Inflammatory macrophage (primary cell): ENCODE measurements at places on chromosomes 13 and 19.
A peak's percentile ranks its signal among the peaks of the same experiment; 100 is the strongest.

- DNase-seq = no peak
Observed at GRCh38 chr13:35785576-35786303, 309.3 kb upstream of the MAB21L1 start.

- DNase-seq = no peak
Observed at GRCh38 chr13:90197722-90198121, 1149.8 kb upstream of the MIR17HG start.

- no peak for DNase-seq
Observed at GRCh38 chr19:14495672-14496028, 277 bp downstream of the GIPC1 start.

DNA sequence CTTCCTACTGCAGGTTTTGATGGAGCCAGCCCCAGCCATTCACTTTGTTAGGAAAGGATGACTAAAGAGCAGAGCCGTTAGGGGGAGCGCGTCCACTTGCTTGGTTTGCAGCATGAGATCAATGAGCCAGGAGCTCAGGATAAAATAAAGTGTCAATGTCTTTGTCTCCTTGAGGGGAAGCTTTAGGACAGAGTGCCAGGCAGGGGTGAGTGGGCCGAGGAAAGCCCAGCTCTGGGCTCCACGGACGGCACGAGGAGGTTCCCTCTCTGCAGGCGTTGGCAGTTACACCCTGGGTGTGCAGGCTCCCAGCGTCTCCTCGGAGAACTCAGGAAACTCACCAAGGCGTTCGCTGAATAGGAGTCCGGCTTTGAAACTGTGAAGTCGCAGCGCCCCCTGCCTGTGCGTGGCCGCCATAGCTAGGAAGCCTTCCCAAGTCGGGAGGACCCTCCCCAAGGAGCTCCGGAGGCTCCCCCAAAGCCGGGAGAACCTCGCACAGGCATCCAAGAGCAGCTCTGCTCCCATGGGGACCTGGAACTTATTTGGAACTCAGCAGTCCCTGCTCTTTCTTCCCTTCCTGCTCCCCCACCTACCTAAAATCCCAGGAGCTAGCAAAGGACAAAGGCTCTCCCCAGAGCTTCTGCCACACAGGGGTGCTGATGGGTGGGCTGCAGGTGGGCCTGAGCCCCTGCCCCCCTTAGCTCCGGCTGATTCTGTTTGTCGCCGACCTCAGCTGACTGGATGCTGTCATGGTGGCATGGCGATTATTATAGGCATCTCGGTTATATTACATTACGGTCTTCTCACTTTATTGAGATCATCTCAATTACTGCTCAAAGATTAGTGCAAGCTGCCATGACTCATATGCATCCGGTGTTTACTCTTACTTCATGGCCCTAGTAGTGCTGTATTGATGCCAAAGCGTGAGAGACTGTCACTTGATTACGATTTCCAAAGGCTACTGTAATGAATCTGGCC is 34.4 kb downstream of the GSX1 start:
- DNase-seq = peak; percentile 81

DNA sequence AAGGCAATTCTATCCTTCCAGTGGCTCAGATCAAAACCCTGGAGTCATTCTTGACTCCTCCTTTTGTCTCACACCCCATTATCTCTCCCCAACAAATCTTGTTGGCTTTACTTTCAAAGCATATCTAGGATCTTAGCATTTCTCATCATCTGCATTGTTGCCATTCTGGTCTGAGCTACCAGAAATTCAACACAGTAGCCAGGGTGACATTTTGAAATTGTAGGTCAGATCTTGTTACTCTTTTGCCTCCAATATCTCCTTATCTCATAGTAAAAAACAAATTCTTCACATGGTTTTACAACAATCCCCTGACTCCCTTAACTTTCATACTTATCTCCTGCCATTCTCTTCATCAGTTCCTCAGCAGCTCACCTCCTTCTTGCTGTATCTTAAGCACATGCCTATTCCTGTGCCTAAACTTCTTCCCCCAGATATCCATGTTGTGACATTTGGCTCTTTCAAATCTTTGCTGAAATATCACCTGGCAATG is 115.8 kb downstream of the KLF5 start:
- no peak for DNase-seq

- no peak for DNase-seq
Observed at GRCh38 chr13:110551284-110551683, 10.2 kb downstream of the RAB20 start.

DNA sequence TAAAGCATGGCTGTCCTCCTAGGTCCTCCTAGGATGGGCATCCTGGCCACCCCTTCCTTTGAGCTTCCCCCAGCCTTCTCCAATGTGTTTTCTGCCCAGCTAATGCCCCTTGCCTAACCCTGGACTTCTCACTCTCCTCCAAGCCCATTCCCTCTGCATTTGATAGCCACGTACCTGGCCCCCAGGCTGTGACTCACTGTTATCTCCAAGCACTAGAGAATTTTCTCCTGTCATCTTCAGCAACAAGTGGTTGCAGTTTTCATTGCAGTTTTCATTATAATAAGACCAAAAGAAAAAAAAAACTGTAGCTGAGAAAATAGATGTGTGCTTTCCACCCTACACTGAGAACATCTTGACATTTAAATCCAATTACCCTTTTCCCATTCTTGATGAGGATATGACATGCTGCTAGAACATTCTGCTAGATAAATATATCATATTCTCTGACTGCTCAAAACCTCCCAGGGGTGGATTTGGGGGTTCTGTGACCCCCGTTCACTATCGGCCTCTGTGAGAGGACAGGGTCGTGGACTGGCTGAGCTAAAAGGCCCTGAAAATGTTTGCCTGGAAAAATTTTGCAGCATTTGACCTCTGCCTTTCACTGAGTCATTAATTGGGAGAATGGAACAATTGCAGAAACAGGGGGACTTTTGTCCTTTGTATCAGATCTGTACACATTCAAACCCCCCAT is 58.8 kb upstream of the KCTD15 start:
- no peak for DNase-seq

GRCh38 chr13:98514288-98514687 is 62.6 kb downstream of the STK24 start:
- DNase-seq = no peak

GRCh38 chr13:44718467-44718866 is 142.3 kb upstream of the TSC22D1 start:
- DNase-seq = no peak

GRCh38 chr19:46056536-46056935 is 15.7 kb upstream of the IGFL4 start:
- DNase-seq = no peak

DNA sequence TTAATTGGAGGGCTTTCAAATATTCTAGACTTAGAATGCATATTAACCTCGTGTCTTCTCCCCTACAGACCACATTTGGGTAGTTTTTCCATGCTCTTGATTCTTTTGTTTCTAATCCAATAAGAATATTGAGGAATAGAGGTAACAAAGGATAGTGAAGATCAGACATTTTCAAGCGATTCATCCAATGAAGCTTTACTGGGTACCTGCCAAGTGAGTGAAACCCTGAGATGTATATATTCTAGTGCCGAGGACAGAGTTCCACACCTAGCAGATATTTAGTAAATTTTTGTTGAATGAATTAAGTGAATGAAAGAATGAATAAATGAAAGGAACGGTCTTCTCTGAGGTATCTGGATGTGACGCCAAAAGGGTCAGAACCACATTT is 442 bp upstream of the RFC3 start:
- peak; percentile 8 for DNase-seq

- DNase-seq = no peak
Observed at GRCh38 chr13:53442979-53443378, 414.4 kb downstream of the OLFM4 start.

GRCh38 chr13:100755891-100756290 is 81.3 kb upstream of the TMTC4 start:
- no peak for DNase-seq

DNA sequence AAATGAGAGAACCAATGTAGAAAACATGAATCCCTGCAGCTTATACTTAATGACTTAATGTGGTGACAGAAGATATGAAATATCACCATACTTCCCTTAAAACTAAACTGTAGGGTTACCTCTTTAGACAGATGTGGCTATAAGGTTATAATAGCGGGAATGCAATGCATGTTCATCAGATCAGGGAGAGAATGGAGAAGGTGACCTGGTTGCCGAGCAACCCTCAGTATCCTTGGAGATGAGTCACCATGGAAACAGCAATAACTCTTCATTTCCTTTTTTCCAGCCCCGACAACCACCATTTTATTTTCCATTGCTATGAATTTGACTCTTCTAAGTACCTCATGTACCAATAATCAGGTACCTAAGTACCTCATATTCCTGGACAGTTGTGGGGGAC is 28.0 kb upstream of the ZNF835 start:
- no peak for DNase-seq

- peak; percentile 64 for DNase-seq
Observed at GRCh38 chr13:40399756-40400155, 266.7 kb downstream of the FOXO1 start.

DNA sequence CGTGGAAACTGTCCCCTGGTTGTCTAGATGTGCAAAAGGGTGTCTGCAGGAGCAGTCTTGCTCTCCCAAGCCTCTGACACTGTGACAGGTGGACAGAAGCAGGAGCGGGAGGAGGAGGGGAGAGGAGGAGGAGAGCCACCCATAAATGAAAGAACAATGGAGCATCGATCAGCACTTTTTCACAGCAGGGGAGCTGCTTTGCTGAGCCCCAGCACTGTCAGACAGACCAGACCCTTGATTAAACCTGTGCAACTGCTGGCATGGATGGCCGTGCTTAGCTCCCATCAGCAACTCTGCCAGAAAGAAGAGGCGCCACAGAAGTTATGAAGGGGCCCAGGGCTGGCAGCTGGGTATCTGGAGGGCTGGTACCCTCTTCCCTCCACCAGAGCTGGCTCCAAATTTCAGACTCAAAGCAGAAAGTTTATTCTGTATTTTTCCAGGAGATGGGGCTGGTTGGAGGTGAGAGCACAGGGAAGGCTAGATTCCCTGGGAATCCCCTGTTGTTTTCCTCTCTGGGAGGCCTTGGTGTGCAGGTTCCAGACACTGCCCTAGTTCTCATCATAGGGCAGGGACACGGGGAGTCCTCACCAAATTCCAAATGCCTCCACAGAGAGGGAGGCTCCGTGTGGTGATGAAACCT is 1192.2 kb downstream of the UQCRFS1 start:
- DNase-seq = no peak

DNA sequence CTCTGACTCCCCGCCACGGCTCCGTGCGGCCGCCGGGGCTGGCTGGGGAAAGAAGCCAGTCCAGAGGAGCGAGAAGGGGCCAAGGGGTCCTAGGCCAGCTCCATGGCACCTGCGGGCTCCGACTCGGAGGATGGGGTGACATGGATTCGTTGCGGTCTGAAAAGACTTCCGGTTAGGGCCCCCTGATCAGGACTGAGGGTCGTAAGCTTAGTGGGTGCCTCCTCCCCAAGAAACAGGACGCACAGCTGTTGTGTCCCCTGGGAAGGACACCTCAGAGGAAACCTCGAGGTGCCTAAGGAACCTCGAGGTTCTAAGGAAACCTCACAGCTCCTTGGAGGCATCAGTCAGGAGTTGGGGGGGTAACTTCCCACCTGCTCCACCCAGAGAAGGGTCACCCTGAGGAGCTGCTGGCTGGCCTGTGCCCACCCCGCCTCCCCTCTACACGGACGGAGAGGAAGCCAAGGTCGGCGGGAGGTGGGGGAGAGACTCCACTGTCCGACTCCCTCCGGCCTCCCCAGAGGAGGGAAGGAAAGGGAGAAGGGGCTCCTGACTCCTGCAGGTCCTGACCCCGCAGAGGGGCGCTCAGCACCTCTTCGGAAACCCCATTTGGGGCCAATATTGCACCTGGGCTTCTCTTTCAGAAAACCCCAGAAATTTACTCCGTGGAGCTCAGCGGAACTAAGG is 855 bp downstream of the ATP12A start:
- DNase-seq = no peak

DNA sequence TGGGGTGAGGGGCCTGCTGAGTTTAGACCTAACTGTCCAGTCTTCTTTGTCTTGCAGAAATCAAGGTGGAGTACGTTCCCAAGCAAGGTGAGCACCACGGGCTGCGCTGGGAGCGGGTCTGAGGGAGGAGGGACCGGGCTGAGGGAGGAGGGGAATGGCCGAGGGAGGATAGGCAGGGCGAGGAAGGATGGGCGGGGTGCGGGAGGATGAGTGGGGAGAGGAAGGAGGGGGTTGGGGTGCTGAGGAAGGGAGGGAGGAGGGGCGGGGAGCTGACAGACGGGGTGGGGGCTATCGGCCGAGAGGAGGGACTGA is 18.5 kb downstream of the MYBPC2 start:
- DNase-seq = no peak

DNA sequence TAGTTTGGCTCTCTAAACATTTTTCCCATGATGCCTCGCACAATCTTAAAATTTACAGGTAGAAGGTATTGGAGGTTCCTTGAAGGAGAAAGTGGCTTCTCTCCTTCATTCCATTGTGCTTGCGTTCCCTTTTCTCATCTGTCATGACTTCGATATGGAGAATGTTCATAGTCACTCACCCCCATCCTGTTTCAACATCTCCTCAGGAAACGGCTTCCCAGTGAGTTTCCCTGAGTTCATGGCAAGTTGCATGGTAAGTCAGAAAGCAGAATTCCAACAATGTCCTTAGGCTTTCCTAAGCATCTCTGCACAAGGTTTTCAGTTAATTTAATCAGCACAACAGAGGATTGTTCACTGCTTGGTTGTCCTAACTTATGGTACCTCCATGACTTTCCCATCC is 581.8 kb upstream of the SLITRK5 start:
- DNase-seq = no peak

DNA sequence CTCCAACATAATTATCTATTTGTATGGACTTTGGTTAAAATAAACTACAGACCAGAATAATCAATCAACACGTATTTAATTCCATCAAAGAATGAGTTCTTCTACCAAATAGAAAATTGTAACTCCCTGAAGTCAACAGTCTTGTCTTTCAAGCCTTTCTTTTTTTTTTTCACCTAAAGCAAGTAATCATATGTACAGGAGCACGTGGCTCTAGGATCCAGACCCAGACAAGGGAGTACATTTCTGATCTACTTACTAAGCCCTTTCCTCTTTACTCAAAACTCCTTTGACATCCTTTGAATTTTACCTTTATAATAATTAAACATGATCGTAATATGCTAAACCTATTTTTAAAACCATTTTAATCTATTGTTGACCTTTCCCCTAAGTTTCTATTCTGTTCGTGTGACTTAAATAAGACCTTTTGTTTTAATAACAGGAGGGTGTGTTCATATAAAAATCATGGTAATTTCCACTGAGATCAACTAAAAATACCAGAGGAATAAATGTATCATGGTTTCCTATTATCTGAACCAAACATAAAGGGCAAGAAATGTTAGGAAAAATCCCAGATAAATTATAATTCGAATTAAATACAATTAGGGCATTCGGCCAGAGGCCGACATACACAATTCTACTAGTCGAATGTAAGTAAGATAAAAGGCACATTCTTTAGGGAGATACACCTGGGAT is 1.7 kb downstream of the SLC7A1 start:
- no peak for DNase-seq

DNA sequence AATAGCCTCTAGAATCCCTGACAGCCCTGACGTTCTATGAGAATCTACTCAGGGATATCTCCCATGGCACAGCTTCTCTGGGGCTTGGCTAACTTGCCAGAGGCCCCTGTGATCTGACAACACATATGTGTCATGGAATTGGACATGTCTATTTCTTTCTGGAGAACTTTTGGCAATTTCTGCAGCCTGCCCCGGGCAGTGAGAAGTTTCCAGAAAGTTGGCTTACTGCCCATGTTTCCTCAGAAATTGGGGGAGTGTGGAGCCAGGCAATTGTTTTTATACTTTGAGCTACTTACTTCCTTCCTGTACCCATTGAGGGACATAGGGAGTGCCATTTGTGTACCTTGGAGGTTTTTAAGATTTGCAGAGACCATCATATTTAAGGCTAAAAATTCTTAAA is 98.9 kb downstream of the FLT1 start:
- no peak for DNase-seq

GRCh38 chr19:47633996-47634395 is 25.1 kb downstream of the BICRA start:
- DNase-seq = no peak
